Kidney (tissue), 22 donors: ENCODE measurements at places on chromosomes 4 and X. TPM values are rescaled to one million over a fixed set of nuclear protein-coding genes. Genes with fewer than 3 reads are reported as not detected.
A peak's percentile ranks its signal among the peaks of the same experiment; 100 is the strongest.

The HMGN5 gene
- 5.6 TPM for total RNA-seq

The SSX1 gene
- not detected for total RNA-seq

The TMPRSS11E gene
- 2.3 TPM for total RNA-seq

The AMTN gene
- total RNA-seq = not detected

The XAGE2 gene
- total RNA-seq = not detected

The GLRB gene
- total RNA-seq = 3.3 TPM

DNA sequence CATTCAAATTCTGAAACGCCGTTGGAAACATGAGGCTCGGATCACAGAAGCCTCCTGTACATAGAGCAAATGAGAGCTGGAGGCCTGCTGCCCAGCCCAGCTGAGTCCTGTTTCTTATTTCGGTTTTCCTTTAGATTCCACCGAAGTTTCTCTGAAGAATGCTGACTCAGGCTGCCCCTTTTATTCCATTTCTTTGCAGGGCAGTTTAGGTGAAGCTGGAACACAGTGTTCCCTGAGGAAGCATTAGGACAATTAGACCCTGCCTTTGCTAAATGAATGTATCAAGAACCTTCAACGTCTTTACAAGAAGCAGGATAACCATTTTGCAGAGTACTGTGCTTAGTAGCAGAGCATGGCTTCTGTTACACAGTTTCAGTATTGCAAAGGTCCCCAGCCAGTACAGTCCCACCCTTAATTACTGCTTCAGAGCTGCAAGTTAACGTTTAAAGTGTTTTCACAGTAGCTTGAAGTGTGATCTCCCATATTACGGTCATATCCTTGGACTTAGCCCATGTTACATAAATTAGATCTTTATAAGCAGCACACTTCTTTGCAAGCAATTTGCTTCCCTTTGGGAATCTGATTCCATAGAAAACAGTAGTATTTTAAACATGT lies 117.0 kb downstream of the TBL1X start:
- no peak overlapping the region for H3K4me3 ChIP-seq
- peak; percentile 38 for DNase-seq
- H3K4me1 ChIP-seq = peaks cover 15% of the 10 kb centered on the region
- peak overlapping the region; percentile 41 for H3K27ac ChIP-seq
- H3K36me3 ChIP-seq = no peaks in the 10 kb centered on the region

- no peak overlapping the region for H3K27ac ChIP-seq
- no peaks in the 10 kb centered on the region for H3K27me3 ChIP-seq
- no peak overlapping the region for H3K4me3 ChIP-seq
- no peaks in the 10 kb centered on the region for H3K4me1 ChIP-seq
- DNase-seq = no peak
These were observed 154.2 kb upstream of the SPANXC start for GRCh38 chrX:141396536-141396935.

DNA sequence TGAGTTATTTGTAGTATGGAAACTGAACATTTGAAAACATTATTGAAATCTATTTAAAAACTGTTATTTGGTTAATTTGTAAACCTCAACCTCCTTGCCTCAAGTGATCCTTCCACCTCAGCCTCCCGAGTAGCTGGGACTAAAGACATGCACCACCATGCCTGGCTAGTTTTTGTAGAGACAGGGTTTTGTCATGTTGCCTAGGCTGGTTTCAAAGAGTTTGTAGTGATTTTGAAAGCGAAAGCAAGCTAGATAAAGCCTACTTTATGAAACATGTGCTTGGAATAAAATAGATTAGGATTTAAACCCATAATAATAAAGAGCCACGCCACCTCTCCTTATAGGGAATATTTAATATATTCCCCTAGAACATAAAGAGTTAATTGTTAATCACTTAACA lies 23.5 kb downstream of the ARSJ start:
- H3K27ac ChIP-seq = no peak overlapping the region
- H3K4me1 ChIP-seq = no peaks in the 10 kb centered on the region
- DNase-seq = no peak
- H3K27me3 ChIP-seq = no peaks in the 10 kb centered on the region

- H3K27me3 ChIP-seq = no peaks in the 10 kb centered on the region
- H3K4me1 ChIP-seq = no peaks in the 10 kb centered on the region
- no peak for DNase-seq
- no peak overlapping the region for H3K27ac ChIP-seq
- no peak overlapping the region for H3K4me3 ChIP-seq
- H3K36me3 ChIP-seq = no peaks in the 10 kb centered on the region
These were observed 684.0 kb upstream of the MAGEB2 start for GRCh38 chrX:29531336-29531735.

DNA sequence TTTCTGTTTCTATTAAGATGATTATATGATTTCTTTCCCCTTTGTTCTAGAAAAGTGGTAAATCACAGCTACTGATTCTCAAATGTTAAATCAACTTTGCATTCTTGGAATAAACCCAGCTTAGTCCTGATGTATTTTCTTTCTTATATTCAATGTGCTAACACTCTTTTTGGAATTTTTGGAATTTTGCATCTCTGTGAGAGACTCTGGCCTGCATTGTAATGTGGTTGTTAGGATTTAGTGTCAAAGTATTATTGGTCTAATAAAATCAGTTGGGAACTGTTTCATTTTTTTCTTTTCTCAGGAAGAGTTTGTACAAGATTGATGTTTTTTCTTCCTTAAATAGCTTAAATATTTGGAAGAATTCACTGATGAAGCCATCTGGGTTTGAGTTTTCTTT lies 109.6 kb downstream of the KIT start:
- no peak for DNase-seq
- no peaks in the 10 kb centered on the region for H3K36me3 ChIP-seq
- no peak overlapping the region for H3K4me3 ChIP-seq

GRCh38 chr4:182280436-182281111 lies 37.4 kb downstream of the TENM3 start:
- H3K36me3 ChIP-seq = no peaks in the 10 kb centered on the region
- H3K27me3 ChIP-seq = no peaks in the 10 kb centered on the region
- no peak for DNase-seq
- no peak overlapping the region for H3K27ac ChIP-seq
- H3K4me3 ChIP-seq = no peak overlapping the region

GRCh38 chrX:63934160-63934559 lies 149.1 kb upstream of the ARHGEF9 start:
- DNase-seq = no peak
- H3K27ac ChIP-seq = no peak overlapping the region
- H3K27me3 ChIP-seq = no peaks in the 10 kb centered on the region
- no peaks in the 10 kb centered on the region for H3K4me1 ChIP-seq

DNA sequence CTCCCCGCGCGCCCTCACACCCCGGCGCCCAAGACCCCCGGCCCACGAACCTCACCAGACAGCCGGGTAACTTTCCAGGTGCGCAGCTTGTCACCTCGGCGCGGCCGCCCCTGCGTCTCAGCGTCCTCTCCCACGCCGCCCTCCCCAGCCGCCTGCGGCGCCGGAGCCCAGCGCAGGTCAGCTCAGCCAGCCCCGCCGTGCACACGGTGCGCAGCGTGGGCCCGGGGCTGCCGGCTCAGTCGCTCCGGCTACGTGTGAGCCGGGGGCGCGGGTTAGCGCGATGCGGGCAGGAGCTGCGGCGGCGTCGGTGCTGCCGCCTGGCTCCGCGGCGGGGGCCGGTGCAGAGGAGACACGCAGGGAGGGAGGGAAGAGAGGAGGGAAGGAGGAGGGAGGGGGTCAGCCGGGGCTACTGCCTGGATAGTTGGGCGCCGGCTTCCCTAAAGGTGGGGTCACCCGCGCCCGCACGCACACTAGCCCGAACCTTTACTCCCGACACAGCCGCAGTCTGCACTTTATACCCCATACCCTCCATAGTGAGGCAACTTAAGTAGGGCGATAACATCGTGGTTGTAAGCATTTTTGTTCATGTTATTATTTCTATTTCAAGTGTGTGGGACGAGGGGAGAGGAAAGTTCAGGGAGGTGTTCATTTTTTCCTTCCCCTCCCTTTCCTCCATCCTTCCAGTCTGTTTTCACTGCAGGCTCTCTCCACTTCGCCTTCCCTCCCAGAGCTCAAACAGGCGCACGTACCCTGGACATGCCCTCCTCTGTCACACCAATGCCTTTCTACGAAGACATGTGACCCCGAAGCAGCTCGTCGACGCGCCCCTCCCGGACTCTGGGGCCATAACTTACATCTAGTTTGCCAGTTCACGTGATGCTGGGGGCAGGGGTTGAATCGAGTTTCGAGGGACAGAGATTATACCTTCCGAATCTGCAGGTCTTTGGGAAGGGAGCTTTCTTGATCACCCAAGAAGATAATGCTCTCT lies at the start of gene PRKG2:
TSS of gene PRKG2 (minus strand) at position 342 of the 988 bp plus-strand sequence. CDS start 10,175 bp downstream, outside the sequence.
- H3K36me3 ChIP-seq = no peaks in the 10 kb centered on the region
- no peak within 1 kb of the TSS for H3K27ac ChIP-seq
- peak within 1 kb of the TSS; percentile 32 for H3K4me3 ChIP-seq
- H3K27me3 ChIP-seq = peaks cover 13% of the 10 kb centered on the region

GRCh38 chr4:182273191-182273935 lies 30.2 kb downstream of the TENM3 start:
- H3K4me3 ChIP-seq = no peak overlapping the region
- H3K36me3 ChIP-seq = no peaks in the 10 kb centered on the region
- no peaks in the 10 kb centered on the region for H3K27me3 ChIP-seq
- no peak for DNase-seq

DNA sequence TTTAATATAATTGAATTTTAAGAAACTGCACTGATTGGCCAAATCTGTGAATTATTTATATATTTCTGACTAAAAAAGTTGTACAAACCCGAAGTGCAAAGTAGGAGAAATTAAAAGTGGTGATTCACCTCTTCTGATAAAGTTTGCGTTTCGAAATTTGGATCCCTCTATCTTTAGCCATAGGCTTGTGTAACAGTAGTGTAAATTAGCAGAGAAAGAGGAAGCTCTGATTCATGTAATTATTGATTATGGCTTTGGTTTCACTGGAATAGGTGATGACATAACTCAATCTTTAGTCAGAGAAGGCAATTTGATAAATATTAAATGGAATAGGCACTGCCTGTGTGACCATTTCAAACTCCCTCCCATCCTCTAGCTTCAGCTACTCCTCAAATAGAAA lies 717.8 kb upstream of the PCDH7 start:
- no peaks in the 10 kb centered on the region for H3K36me3 ChIP-seq
- no peaks in the 10 kb centered on the region for H3K27me3 ChIP-seq
- H3K4me3 ChIP-seq = no peak overlapping the region
- H3K4me1 ChIP-seq = no peaks in the 10 kb centered on the region

DNA sequence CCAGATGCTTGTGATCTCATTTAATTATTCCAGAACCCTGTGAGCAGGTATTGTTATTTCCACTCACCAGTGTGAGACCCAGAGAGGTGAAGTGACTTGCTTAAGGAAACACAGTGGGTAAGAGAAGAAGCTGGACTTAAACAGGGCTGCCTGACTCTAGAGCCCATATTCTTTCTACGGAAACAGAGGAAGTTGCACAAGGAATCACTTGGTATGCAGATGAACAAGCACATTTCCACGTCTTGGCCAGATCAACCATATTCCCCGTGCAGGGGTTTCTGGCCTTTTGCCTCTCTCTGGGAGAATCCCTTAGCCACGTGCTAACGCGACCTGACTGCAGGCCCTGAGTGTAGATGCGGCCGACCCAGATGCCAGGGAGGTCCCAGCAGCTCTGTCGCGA lies 195.5 kb upstream of the ATP6AP2 start:
- H3K4me3 ChIP-seq = no peak overlapping the region
- no peaks in the 10 kb centered on the region for H3K4me1 ChIP-seq
- no peaks in the 10 kb centered on the region for H3K36me3 ChIP-seq
- no peak overlapping the region for H3K27ac ChIP-seq
- no peak for DNase-seq
- no peaks in the 10 kb centered on the region for H3K27me3 ChIP-seq

GRCh38 chr4:185644408-185644807 lies 109.1 kb upstream of the PDLIM3 start:
- H3K27me3 ChIP-seq = no peaks in the 10 kb centered on the region
- no peak for DNase-seq
- peaks cover 4% of the 10 kb centered on the region for H3K36me3 ChIP-seq
- no peak overlapping the region for H3K27ac ChIP-seq
- H3K4me1 ChIP-seq = peaks cover 2% of the 10 kb centered on the region

DNA sequence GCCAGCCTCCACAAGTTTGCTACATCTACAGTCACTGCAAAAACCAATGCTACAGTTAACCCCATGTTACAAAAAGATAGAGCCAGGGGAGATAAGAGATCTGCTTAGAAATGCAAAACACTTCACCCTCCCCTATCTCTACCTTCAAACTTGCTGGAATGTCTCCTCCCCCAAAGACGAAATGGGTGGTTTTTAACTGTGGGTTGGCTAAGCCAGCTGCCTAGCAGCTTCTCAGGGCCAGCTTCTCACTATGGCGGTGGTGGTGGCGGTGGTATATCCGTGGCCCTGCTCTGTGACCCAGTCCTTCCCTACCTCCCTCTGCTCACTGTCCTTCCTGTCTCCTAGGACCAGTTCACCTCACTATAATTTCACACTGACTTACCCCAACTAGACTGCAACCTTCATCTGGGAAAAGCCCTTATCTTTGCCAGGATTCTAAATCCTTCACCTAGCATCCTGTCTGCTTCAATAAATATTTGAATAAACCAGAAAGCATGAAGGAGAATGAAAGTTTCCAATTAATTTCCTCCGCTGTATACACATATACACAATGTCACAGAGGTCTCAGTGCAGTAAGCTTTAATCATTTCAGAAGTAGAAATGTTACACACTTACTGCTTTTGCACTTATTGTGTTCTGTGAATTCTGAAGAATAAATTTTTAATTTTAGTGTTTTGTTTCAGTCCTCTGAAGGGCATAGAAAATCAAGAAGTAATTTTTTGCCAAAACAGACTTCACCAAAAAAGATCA lies 46.3 kb downstream of the SH3KBP1 start:
- H3K4me3 ChIP-seq = no peak overlapping the region
- H3K27me3 ChIP-seq = peaks cover 2% of the 10 kb centered on the region
- no peak overlapping the region for H3K27ac ChIP-seq
- H3K36me3 ChIP-seq = no peaks in the 10 kb centered on the region
- no peaks in the 10 kb centered on the region for H3K4me1 ChIP-seq
- DNase-seq = no peak

GRCh38 chr4:179095585-179096221 lies 1653.5 kb upstream of the AGA start:
- H3K4me3 ChIP-seq = no peak overlapping the region
- no peaks in the 10 kb centered on the region for H3K27me3 ChIP-seq
- H3K4me1 ChIP-seq = no peaks in the 10 kb centered on the region
- no peak overlapping the region for H3K27ac ChIP-seq
- no peak for DNase-seq
- no peaks in the 10 kb centered on the region for H3K36me3 ChIP-seq

DNA sequence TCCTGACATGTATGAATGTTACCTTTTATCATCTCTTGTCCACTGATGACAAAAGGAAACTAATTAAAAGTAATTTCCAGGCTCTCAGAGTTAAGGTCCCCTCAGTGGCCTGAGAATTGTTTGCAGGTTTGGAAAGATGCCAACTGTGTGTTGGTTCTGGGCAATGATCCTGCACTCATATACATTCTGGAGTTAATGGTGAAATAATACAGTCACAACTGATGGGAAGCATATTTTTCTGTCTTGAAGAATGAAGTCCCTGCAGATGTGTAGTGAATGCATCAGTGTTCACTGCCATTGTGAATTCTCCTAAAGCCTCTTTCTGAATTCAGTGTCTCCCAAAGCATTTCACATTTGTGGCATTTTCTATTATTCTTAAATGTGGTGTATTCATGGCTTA lies 238.1 kb upstream of the PPP1R2C start:
- DNase-seq = no peak
- no peak overlapping the region for H3K4me3 ChIP-seq
- H3K27me3 ChIP-seq = no peaks in the 10 kb centered on the region
- H3K36me3 ChIP-seq = no peaks in the 10 kb centered on the region
- H3K4me1 ChIP-seq = no peaks in the 10 kb centered on the region

- H3K27me3 ChIP-seq = no peaks in the 10 kb centered on the region
- H3K27ac ChIP-seq = no peak overlapping the region
- no peaks in the 10 kb centered on the region for H3K36me3 ChIP-seq
- no peak overlapping the region for H3K4me3 ChIP-seq
- DNase-seq = no peak
These were observed 155.0 kb downstream of the MSL3 start for GRCh38 chrX:11913001-11913400.
